ENCODE measurements at places on chromosomes 4 and X. TPM values are rescaled to one million over a fixed set of nuclear protein-coding genes. Genes with fewer than 3 reads are reported as not detected.

GRCh38 chrX:24732766-24733500 lies 39.2 kb downstream of the POLA1 start:
- DNase-seq, result no peak

DNA sequence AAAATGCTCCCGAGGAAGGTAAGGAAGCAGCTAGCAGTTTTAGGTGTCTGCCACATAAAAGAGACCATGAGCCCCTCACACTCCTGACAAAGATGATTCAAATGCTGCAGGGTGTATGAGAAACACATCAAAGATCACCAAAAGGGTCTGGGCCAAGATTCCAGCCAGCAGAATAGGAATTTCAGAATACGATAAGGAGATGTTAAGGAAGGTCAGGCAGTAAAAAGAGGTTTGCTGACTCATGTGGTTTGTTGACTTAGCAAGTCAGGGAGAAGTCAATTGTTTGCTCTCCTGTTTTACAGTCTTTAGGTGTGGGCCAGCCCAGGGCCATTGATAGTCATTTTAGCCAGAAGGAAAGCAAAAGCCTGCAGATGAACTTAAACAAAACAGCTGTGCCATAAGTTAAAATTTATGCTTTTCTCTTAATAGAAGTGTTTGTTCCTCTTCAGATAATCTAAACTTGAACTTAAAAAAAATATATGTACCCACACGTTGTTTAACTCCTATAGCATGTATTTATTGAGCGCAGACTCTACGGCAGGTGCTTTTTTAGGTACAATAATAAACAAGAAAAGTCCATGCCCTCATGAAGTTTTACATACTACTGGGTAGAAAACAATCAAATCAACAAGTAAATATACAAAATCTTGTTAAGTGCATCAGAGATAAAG lies 115.6 kb downstream of the CAMK2D start:
- DNase-seq, result peak; percentile 68

- DNase-seq, result peak; percentile 88
These were observed 74.5 kb upstream of the BOD1L1 start for GRCh38 chr4:13701937-13702446.

Gene RGN
- not detected for polyA plus RNA-seq

Gene STAP1
- polyA plus RNA-seq, result not detected

DNA sequence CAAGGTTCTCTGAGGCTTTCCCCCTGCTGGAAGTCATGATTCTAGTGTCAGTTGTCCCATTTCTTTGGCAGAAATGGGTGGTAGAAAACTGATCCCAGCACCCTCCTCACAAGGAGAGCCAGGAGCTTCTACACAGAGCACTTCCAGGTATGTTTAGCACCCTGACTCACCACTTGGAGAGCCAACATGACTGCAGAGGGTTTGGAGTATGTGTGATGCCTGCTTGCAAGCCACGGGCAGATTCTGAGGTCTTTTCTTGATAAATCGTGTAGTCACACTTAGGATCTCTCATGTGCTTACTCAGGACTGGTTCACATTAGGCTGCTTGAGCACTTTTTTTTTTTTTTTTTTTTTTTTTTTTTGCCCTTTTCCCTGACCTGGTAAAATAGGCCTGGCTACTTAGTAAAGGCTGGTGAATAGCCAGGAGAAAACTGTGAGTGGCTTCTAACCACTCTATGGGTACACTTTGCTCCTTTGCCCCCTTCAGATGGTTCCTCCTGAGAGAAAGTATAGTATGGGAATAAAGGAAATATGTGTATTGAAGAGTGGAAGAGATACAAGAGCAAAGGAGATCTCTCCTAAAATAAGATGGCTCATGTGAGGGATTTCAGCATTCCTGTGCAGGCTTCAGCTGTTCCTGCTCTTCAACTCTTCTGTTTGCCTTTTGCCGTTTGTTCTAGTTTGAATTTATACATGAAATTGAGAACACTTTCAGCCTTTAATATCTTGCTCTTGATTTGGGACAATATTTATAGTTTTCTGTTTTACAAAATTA lies 103.6 kb downstream of the EMCN start:
- DNase-seq, result no peak

- no peak for DNase-seq
These were observed 23.5 kb upstream of the CT55 start for GRCh38 chrX:135194684-135195083.

DNA sequence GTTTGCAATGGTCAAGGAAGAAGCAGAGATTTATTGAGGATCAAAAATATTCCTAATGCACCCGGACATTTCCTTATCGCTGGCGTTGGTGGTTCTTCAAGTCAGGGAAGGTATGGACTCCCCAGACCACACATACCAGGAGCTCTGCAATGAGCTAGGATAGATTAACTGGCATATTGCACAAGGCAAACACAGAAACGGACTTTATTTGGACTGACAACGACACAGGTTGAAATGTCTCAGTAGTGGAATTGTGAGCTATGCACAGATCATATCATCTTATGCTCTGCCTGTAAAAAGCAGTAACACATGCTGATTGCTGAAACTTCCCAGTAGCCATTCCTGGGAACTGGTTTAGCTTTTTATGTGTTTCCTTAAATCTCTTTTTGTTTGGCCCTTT lies 1.7 kb downstream of the TSPAN7 start:
- no peak for DNase-seq

Gene DUSP21
- polyA plus RNA-seq, result not detected

GRCh38 chr4:29453303-29453820 lies 1266.8 kb upstream of the PCDH7 start:
- DNase-seq, result no peak

Gene PRRG1
- polyA plus RNA-seq, result 13.2 TPM

Gene XIAP
- polyA plus RNA-seq, result 9.4 TPM

Gene NUDT9
- 16.8 TPM for polyA plus RNA-seq

Gene SSX1
- polyA plus RNA-seq, result not detected

DNA sequence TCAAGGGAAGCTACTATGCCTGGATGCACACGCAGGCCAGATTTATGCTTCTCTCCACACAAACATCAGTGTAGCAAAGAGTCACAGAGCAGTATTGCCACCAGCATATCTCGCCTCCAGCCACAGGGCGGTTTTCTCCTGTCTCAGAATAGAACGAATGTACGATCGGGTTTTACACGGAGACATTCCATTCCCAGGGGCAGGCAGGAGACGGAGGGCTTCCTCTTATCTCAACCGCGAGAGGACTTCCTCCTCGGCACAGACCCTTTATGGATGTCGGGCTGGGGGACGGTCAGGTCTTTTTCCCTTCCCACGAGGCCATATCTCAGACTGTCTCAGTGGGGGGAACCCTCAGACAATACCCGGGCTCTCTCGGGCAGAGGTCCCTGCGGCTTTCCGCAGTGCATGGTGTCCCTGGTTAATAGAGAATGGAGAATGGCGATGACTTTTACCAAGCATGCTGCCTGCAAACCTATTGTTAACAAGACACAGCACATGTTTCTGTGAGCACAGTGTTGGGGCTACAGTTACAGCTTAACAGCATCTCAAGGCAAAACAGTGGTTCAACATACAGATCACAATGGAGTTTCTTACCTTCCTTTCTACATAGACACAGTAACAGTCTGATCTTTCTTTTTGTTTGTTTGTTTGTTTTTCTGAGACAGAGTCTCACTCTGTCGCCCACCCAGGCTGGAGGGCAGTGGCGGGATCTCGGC lies 24.1 kb downstream of the CSF2RA start:
- DNase-seq, result no peak

DNA sequence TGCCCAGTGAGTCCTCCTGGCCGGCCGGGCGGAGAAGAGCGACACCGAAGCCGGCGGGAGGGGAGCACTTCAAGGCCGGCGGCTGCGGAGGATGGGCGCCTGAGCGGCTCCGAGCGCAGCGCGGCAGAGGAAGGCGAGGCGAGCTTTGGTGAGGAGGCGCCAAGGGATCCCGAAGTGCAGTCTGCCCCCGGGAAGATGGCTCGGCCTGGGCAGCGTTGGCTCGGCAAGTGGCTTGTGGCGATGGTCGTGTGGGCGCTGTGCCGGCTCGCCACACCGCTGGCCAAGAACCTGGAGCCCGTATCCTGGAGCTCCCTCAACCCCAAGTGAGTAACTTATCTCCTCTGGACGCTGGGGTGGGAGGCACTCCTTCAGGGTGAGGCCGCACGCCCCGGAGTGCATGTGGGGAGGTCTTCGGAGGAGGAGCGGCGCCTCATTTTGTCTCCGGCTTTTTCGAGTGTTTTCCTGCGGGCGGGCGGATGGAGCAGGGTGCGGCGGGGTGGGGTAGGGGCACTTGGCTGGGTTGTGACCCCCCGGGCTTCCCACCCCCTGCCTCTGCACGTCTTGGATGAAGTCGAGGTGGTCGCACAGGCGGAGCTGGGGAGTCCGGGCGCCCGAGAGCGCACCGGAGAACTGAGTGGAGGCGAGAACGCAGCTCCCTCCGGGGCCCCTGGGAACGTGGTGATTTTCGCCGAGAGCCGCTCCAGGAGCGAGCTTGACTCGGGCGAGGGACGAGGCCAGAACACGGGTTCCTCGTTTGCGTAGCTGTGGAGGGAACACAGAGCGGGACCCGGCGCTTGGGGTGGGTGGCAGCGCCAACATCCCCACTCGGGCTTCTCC lies 979 bp downstream of the EFNB1 start:
- DNase-seq, result no peak

Gene RBMXL3
- polyA plus RNA-seq, result not detected

Measured in mammary epithelial cell (primary cell).